Adipose tissue (tissue), 3 donors: ENCODE measurements at places on chromosomes 7 and 10. TPM values are rescaled to one million over a fixed set of nuclear protein-coding genes. Genes with fewer than 3 reads are reported as not detected.

BAMBI gene
- polyA plus RNA-seq: 2.0 TPM

ABCB4 gene
- polyA plus RNA-seq: 0.06 TPM

GFRA1 gene
- 2.0 TPM for polyA plus RNA-seq

PNLIPRP2 gene
- not detected for polyA plus RNA-seq

JAKMIP3 gene
- 0.31 TPM for polyA plus RNA-seq

CYP2C19 gene
- not detected for polyA plus RNA-seq

TMEM225B gene
- 1.1 TPM for polyA plus RNA-seq

NPY gene
- polyA plus RNA-seq: not detected

PRF1 gene
- 0.43 TPM for polyA plus RNA-seq

PRSS58 gene
- polyA plus RNA-seq: not detected

MYOF gene
- polyA plus RNA-seq: 6.2 TPM

ZSWIM8 gene
- polyA plus RNA-seq: 86.5 TPM

GNG11 gene
- polyA plus RNA-seq: 42.3 TPM

AKR1C4 gene
- polyA plus RNA-seq: not detected

PPP1R3C gene
- 9.7 TPM for polyA plus RNA-seq

TMEM176B gene
- 43.7 TPM for polyA plus RNA-seq

DTX2 gene
- polyA plus RNA-seq: 10.0 TPM

FGL2 gene
- 14.4 TPM for polyA plus RNA-seq

RASSF4 gene
- 74.0 TPM for polyA plus RNA-seq

OR13A1 gene
- 0.04 TPM for polyA plus RNA-seq

GIMAP8 gene
- polyA plus RNA-seq: 12.7 TPM
